T-helper 2 cell treated with Interferon-gamma antibody and Interleukin-4, amounts not matched to agents 5 μg/mL and 100 μg/mL, for 36 hours (primary cell): ENCODE measurements at places on chromosomes 11 and 22.
A peak's percentile ranks its signal among the peaks of the same experiment; 100 is the strongest.

DNA sequence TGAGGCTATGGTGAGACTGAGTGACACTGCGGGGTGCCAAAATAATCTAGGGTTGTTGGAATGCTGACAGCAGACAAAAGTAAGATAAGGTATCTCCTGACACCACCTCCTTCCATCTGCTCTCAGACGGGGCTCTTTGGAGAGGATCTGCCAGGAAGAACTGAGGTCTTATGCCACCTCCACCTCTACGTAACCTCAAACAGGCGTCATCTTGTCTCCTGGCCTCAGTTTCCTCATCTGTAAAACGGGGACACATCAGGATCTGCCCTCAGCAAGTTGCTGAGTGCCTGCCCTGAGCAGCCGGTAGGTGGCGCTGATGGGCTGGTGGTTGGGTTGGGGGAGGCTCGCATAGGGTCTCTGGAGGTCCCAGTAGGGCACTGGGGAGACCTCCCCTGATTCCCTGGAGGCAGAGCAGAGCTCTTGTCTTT, 1.7 kb upstream of the MYEOV start:
- DNase-seq: no peak

DNA sequence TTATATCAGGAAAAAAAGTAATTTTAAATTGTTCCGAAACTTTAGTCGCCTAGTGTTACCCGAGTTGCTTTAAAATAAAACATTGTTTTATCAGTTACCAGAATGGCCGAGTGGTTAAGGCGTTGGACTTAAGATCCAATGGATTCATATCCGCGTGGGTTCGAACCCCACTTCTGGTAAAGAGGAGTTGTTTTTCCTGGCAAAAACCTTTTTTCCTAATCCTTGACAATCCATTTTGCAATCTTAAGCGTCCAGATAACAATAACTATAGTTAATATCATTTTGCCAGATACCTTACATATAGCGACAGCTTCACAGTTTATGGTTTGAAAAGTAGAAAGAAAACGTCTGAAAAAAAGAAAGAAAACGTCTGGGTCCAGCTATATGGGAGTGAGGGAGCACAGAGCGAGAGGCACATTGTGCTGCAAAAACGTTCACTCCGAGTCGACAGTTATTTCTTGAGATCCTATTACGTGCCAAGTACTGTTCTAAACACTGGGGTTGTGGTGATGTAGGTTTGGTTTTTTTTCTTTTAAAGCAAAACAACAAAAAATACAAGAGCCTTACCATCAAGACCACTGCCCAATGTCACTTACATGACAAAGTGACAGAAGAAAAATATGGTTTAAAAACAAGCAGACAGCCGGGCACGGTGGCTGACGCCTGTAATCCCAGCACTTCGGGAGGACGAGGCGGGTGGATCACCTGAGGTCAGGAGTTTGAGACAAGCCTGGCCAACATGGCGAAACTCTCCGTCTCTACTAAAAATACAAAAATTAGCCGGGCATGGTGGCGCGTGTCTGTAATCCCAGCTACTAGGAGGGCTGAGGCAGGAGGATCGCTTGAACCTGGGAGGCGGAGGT, 40.6 kb downstream of the OR4D9 start:
- no peak for DNase-seq

- DNase-seq: peak; percentile 83
These were observed 52.5 kb upstream of the CLDN5 start for GRCh38 chr22:19576460-19577421.

GRCh38 chr11:46210133-46210636, 67.3 kb upstream of the CREB3L1 start:
- DNase-seq: no peak

- DNase-seq: no peak
These were observed 922 bp upstream of the CSNK1E start for GRCh38 chr22:38317995-38318715.

DNA sequence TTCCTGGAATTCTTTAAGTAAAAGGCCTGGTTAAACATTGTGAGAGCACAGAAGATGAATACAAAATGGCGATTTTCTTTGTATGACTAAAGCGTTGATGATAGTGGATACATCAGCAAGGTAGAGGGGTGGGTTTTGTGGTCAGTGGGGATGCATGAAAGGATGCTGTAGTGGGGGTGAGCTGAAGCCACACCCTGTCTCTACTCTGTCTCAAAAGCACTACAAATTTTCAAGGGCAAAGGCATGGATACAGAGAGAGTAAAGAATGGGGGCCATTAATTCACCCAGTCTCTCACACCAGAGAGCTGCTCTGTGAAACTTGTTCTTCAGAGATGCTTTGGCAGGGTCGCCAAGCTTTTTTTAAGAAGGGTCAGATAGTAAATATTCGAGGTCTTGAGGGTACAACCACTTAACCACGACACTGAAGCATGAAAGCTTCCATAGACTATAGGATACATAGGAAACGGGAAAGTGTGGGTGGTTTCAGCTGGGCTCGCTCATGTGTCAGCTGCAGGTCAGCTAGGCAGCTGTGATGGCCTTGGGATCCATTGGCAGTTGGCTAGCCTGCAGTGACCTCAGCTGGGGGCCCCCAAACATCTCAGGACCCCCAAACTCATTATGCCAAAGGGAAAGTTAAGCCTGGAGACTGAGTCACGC, 8.3 kb downstream of the TMEM138 start:
- no peak for DNase-seq
